ENCODE measurements at places on chromosomes 11 and 22.
A peak's percentile ranks its signal among the peaks of the same experiment; 100 is the strongest.

DNA sequence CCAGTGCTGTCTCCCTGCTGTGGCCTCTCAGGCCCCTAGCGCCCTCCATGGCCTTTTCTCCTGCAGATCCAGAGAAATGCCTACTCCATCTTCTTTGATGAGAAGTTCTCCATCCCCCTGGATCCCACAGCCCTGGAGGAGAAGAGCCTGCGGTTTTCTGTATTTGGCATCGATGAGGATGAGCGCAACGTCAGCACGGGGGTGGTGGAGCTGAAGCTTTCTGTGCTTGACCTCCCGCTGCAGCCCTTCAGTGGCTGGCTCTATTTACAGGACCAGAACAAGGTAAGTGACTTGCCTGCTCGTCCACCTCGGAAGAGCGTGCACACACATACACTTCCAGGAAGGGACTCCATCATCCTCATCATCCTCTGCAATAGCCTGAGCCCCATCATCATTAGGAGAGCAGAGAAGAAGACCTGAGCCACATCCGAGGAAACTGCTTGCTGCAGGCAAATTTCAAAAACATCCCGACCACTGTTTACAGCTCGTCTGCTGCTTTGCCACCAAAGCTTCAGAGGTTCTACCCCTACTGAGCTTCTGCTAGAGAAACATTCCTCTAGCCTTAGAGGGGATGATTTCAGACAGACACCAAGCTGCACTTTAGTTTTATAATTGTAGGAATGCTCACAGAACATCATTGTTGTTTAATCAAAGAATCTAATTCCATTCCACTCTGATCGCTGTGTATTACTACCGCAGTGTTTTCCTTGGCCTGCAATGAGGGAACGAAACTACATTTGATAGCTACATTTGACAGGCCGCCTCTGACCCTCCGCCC lies 12.9 kb upstream of the RHOD start:
- DNase-seq = peak; percentile 54

- DNase-seq = no peak
Observed at GRCh38 chr11:70627219-70627618, 228.9 kb downstream of the CTTN start.

DNA sequence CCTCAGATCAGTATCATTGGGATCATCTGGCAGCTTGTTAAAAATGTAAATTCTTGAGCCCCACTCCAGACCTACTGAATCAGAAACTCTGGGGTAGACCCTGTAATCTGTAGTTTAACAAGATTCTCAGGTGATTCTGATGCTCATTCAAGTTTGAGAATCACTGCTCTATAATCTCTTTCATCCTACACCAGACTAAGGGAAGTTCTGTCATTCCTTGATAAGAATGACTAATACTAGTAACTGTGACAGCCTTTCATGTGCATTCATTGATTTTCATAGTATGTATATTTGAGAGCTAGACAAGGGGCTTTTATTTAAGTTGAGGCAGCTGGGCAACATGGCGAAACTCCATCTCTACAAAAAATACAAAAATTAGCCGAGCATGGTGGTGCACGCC lies 30.0 kb downstream of the NAT10 start:
- no peak for DNase-seq

DNA sequence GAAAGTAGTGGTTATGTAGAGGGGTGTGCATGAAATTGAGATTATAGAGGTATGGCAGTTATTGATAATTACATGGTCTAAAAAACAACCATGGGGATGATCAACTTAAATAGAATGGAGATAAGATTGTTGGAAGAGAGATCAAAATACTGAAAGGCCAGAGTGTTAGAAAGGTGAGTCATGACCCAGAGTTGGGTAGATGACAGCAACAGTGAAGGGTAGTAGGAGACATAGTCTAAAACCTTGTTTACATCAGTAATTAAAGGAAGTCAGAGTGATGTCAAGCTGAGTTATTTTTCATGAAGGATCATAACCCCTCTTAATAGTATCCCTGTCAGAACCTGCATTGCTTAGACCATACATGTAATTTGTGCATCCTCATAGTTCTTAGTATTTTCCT lies 110.9 kb downstream of the ELP4 start:
- DNase-seq = no peak

- DNase-seq = no peak
Observed at GRCh38 chr22:35510951-35511350, 29.7 kb upstream of the RASD2 start.

DNA sequence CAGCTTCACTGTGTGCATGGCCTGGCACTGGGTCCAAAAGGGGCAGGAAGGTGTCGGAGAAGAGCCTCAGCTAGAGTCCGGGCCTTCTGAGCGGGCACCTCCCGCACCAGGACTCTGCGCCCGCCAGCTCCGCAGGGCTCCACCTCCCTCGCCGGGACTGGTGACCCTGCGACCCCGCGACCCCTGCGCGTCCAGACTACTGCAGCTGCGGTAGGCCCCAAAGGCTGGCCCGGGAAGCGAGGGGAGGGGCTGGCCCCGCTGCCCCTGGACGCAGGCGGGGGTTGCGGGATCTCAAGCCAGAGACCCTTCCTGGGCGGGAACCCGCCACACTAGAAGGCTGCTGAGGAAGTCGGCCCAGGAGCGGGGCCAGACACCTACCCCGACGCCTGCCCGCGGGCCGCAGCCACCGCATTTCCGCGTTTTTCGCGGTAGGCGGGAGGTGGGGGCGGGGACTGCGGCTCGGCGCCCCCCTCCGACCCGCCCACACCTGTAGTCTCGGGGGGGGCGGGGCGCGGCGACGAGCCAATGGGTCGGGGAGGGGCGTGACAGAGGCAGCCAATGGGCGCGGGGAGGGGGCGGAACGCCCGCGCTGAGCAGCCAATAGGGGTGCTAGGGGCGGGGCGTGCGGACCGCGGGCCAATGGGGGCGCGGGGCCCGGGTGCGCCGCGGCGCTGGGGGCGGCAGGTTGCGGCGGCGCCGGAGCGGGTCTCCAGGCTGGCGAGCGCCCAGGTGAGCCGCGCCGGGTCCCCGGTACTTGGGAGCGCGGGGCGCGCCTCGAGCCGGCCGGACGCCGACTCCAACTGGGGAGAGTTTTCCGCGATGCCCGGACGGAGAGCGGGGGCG lies at the start of the genes LMNTD2 and RASSF7:
TSS of gene LMNTD2 (minus strand) at position 434 of the 843 bp plus-strand sequence. CDS start at position 412, 22 bp downstream.
TSS of gene RASSF7 (plus strand) at position 666 of the 843 bp plus-strand sequence. CDS start 799 bp downstream, outside the sequence.
- peak; percentile 74 for DNase-seq

DNA sequence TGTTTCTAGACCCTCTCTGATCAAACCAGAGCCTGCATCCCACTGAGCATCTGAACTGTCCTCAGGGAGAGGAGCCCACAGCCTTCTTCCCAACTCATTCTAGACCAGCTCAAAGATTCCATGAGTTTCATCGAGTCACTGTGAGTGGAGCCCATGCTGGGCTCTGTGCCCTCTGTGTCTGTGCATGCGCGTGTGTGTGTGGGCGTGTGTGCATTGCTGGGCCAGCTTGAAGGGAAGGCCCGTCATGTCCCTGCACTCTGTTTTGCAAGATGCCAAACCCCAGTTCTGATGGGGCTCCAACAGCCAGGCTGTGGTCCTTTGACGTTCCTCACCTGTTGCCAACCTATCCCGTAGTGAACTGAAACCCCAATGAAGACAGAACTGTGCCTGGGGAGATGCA lies 7.1 kb downstream of the MPEG1 start:
- DNase-seq = no peak

- no peak for DNase-seq
Observed at GRCh38 chr22:44024288-44024921, at the start of gene PARVB. Gene PARVB, plus strand, starts transcription at chr22:44024302. Its CDS starts 38 bp downstream, at chr22:44024340.

GRCh38 chr11:81707881-81708280 lies 1025.8 kb downstream of the FAM181B start:
- no peak for DNase-seq

DNA sequence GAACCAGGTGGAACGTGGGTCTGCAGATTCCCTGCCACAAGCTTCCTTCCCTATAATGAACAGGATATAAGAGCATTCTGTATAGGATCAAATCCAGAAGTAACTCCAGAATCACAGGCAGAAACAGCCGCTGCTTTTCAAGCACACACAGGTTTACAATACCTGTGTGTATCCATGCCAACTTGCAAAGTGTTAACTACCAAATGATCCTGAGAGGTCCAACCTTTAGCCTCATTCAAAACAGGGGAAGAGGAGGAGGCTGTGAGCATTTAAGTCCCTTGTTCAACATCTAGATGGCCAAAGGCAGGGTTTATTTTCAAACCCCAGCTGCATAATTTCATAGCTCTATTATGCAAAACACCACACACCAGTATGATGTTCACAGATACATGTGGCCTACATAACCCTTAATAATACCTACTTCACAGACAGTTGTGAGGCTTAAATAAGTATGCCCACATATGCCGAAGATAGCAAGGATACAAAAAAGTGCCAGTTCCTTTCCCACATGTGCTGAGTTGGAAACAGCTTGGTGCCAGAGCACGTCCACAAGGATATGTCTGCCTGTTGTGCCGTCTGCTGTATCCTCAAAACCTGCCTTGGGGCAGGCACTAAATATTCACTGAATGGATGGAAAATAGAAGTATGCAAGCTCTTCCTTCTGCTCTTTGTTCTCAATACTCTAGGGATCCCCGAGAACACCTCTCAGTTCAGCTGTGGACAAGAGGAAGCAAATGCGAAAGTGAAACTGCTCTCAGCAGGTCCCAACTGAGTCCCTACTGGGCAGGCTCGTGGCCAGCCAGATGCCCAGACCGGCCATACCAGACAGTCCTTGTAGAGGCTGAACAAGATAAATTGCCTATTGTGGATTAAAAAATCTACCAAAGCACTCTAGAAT lies 66.8 kb downstream of the LARGE1 start:
- peak; percentile 83 for DNase-seq

- peak; percentile 33 for DNase-seq
Observed at GRCh38 chr22:32413719-32414118, 1.7 kb upstream of the RTCB start.

All from astrocyte of the spinal cord (primary cell).